Hindlimb muscle (tissue), 1 donor: ENCODE measurements at places on chromosomes 16 and 17.

- no peak for DNase-seq
These were observed 3.2 kb downstream of the KRTAP9-9 start for GRCh38 chr17:41258406-41258805.

- peak; percentile 31 for DNase-seq
These were observed 998 bp upstream of the TMEM11 start for GRCh38 chr17:21214777-21215541.

- DNase-seq: no peak
These were observed 58.0 kb downstream of the CREBBP start for GRCh38 chr16:3822366-3823045.

DNA sequence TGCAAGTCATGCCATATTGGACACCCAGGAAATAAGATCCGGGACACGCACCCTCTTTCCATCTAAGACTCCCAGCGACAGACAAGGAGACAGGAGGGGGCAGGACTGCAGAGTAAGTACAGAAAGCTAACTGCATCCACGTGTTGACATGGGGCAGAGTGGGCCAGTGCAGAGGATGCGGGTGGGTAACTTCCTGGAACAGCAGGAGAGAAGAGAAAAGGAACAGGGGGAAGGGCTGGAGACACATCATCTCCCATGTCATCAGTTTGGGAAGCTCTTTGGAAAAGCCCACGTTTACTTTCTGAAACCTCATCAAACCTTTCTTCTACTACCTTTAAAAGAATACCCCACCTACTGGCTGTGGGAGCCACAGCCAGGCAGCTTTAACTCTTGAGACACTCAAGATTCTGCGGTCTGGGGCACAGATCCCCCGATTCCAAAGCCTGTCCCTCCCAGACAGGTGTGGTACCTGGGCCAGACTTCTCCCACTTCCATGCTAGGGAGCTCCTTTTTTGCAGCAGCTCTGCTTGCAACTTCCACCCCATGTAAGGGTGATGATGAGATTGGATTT lies 273.5 kb upstream of the RPL38 start:
- no peak for DNase-seq

DNA sequence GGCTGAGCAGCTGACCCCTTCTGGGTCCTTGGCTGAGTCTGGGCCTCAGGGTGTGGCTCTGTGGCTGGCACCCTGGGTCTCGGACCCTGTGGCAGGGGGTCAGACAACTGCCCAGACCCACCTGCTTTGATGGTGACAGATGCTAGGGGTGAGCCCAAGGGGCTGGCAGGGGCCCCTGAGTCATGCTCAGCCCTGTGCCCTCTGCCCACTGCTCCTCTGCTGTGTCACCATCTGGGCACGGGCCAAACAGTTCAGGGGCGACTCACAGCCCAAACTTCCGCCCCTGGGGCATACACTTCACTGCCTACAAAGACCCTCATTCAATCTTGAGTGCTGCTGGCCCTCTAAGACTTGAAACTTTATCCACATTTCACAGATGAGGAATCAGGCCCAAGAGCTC lies 5.7 kb downstream of the ADGRG1 start:
- DNase-seq: no peak

GRCh38 chr16:64900019-64900418 lies 221.8 kb downstream of the CDH11 start:
- DNase-seq: no peak

- no peak for DNase-seq
These were observed 27.9 kb downstream of the CCDC57 start for GRCh38 chr17:82184761-82185160.

DNA sequence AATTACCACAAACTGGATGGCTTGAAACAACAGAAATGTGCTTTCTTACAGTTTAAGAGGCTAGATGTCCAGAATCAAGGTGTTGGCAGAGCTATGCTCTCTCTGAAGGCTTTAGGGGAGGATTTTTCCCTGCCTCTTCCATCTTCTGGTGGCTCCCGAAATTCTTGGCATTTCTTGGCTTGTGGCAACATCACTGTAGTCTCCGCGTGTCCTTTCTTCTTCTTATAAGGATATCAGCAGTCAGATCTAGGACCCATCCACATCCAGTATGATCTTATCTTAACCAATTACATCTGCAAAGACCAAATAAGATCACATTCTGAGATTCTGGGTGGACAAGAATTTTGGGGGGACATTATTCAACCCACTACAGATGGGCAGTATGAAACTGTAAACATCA lies 119.2 kb upstream of the PMFBP1 start:
- no peak for DNase-seq

DNA sequence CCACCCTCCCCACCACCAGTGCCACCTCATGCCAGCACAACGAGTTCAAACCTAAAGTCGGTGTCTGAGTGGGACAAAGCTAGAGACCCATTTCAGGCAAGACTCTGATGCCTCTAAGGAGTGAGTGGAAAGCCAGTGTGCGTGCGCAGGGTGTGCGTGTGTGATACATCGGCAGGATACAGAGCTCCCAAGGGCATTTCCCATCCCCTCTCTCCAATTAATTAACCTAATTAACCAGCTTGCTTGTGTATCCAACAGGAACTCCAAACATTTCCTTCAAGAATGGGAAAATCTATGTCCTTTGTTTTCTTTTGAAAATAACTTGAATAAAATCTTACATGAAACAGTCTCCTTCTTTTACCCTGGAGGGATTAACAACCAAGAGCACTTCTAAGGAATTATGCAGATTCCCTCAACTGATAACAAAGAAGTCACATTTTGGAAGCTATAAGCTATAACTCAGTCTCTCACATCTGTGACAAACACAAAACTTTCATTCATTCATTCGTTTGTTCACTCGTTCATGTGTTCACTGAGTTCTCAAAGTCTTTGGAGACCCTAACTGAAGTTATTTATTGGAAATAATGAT lies 9.9 kb downstream of the ATPAF2 start:
- DNase-seq: no peak

- no peak for DNase-seq
These were observed 5.0 kb upstream of the SLC38A8 start for GRCh38 chr16:84047626-84048025.

DNA sequence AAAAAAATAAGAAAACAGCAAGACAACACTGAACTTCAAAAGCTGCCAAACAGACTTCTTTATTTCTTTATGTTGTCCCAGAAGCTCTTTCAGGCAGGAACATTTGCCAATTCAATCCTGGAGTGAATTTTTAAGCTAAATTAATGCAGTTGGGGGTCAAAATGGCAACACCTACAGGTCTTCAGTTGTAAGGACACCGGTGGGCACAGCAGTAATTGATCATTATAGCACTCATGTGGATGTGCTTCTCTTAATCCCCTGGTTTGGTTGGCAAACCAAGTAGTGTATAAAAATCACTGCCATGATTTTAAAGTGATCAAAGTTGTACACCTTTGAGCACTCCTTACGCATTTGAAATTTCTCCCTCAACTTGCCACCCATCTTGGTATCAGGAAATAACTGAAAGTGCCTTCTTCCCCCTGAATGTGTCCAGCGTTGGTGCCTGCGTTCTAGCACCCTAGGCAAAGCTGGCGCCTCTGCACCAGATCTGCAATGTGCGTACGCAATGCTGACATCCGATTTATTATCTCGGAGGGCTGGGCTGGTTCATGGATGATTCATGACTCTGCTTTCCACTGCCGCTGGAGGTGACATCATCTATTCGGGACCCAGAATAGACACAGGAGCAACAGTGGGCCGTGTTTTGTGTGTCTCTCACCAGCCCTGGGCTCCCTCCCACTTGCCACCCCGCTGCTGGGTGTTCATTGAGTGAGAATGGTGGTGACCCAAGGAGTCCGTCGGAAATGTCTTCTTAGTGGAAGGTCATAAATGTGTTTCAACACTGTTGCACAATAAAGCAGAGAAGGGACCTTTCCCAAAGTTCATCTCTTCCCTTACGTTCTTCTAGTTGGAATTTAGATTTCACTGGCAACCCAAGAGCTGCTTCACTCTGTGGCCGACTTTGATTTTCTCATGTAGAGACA lies 203.4 kb downstream of the CCDC182 start:
- DNase-seq: no peak

DNA sequence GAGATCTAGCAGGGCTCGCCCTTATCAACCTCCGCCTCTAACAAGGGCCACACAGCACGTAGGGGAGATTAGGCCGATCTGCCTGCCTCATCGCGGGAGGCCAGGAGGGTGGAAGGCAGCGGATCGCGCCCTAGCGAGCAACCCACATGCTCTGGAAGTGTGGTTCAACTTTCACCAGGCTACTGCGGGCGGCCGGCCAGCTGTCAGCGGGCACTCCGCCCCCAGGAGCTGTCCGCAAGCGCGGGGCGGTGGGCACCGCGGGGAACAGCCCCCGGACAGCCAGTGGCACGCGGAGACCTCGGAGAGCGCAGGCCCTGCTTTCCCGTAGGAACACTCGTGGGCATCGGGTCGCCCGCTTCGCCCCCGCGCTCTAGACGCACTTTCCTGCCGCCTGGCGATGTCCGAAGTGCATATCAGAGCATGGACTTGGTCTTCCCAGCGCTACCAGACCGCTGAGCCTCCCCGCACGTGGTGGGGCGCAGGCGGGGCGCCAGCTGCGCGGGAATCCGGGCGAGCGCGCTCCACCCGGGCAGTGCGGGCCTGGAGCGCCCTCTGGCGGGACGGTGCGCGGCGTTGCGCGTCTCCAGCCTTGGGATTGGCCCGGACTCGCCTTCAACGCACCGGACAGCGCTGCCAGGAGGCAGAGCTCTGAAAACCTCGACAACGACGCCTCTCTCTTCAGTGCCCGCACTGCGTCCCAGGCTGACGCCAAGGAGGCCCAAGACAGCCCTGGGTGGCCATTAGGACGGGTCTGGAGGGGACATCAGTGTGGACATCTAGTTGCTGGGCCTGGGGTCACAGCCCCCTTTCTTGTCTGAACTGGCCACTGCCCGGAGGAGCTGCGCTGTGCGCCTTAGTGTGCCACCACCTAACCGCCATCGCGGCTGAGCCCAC lies 3.6 kb upstream of the ZNHIT3 start:
- peak; percentile 87 for DNase-seq

- no peak for DNase-seq
These were observed 32.8 kb upstream of the NUDT16L1 start for GRCh38 chr16:4660454-4661007.

- DNase-seq: no peak
These were observed 57.9 kb upstream of the CREBBP start for GRCh38 chr16:3938471-3938842.

- no peak for DNase-seq
These were observed 40.8 kb downstream of the METRNL start for GRCh38 chr17:83119987-83120864.

- DNase-seq: peak; percentile 32
These were observed 430.3 kb upstream of the GOT2 start for GRCh38 chr16:59164461-59164860.

GRCh38 chr17:64388961-64389565 lies 1.6 kb downstream of the PECAM1 start:
- no peak for DNase-seq

- no peak for DNase-seq
These were observed 50.4 kb upstream of the MAP3K14 start for GRCh38 chr17:45367216-45367615.

GRCh38 chr17:14875557-14876412 lies 389.3 kb downstream of the PMP22 start:
- no peak for DNase-seq

DNA sequence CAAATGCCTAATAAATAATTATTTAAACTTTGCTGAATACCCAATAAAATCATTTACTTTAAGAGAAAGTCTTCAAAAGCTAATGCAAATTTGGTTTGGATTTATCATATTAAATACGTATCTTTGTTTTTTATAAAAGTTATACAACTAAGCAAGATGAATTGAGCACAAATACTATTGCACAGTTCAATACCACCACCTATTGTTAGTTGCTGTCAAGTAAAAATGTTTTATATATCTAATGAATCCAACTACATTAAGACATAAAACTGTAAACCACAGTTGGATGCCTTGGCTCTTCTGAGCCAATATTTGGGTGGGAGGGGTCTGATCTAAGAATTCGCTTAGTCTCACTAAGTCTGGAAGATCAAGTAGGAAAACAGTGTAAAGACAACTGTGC lies 7.7 kb downstream of the FBXL20 start:
- peak; percentile 21 for DNase-seq

DNA sequence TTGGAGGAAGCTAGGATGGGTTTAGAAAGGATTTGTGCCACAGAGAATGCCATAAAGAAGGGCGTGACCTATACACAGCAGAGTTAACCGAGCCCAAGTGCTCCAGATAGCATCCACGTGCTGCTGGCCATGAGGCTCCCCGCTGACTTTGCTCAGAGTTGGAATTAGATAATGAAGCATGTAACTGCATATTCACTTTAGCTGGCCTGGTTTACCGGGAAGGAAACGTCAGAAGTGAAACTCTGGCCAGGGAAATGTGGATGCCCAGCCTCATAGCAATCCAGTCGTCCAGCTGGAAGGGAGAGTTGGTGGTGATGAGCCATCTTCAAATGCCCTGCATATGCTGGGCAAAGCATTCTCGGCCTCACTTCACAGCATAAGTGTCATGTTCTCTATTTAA lies 6.1 kb downstream of the KRT35 start:
- DNase-seq: no peak

DNA sequence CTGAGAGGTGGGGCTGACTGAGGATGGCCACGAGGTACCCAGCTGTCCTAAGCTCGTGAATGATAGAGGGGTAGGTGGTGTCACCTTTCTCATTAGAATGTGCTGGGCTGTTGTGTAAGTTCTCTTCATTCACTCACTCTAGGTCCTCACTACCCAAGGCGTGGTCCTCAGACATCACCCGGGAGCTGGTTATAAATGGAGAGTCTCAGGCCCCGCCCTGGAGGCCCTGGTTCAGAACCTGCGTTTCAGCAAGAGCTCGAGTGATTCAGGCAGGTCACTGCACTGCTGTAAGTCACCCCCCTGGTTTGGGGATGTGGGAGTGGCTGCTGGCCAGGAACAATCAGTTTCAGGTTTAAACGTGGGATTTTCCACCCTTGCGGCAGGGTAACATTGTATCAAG lies 139.8 kb downstream of the FOXL1 start:
- DNase-seq: no peak

DNA sequence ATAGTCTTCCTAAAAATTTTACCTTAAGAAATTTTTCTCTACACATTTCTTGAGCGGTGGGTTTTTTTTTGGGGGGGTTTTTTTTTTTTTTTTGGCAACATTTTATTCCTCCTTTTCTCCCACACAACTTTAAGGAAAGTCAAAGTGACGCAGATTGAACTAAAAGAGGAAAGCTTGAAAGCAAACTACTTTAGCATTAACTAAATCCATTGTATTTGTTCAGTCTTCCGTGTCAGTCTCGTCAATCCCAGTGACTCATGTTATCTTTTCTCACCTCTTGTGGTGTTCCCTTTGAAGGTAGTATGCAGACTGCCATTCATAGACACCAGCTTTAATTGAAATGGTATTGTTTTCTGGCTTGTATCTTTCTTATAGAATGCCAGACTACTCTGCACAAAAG lies 39.3 kb downstream of the TADA2A start:
- no peak for DNase-seq
